ENCODE measurements at places on chromosomes 12 and 14. TPM values are rescaled to one million over a fixed set of nuclear protein-coding genes. Genes with fewer than 3 reads are reported as not detected.

DNA sequence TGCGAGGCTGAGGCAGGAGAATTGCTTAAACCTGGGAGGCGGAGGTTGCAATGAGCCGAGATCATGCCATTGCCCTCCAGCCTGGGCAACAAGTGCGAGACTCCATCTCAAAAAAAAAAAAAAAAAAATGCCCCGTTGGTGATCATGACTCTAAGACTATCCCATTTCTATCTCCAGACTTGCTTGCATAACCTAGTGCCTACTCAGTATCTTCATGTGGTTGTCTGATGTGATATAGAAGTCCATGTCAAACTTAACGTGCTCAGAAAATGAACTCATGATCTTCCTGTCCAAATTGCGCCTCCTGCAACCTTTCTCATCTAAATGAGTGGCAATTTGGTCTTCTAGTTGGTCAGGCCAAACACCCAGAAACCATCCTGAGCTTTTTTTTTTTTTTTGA is 4.7 kb upstream of the TSFM start:
- no peak for DNase-seq

- DNase-seq: no peak
Measured at GRCh38 chr12:20144341-20144740, 224.0 kb upstream of the PDE3A start.

GRCh38 chr14:36997843-36998242 is 174.6 kb downstream of the SLC25A21 start:
- no peak for DNase-seq

DNA sequence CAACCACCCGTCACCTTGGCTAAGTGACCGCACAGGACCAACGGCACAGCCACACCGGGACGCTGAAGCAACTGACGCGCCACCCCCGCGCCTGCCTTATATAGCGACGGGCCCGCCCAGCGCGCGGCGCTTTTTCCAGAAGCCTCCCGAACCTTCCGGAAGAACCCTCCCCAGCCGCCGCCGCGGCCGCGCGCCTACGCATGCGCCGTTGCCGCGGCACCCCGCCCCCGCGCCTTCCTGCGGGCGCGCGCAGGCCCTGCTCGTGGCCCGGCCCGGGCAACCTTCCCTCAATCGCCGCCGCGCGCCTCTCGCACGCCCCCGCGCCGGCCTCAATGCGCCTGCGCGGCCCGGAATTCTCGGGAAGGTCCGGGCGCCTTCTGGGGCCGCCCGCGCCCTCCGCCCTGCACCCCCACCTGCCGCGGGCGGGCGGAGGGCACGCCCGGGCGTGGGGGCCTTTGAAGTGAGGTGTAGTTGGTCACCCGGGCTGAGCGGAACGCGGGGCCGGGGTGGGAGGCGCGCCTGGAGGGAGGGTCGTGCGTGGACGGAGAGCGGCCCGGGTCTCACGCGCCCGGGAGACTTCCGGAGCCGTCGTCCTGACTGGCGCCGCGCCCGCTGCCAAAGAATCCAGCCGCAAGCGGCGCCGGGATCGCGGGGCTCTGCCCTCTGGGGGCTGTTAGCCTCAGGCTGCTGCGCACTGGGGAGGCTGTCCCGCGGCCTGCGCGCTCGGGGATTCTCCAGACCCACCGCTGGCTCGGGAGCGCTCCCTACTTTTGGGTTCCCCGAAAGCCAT is at the start of gene HSP90AA1:
Gene HSP90AA1 (minus strand): TSS at position 73 of the 790 bp plus-strand sequence. CDS start 666 bp downstream, outside the sequence.
- peak; percentile 99 for DNase-seq

GRCh38 chr12:7114851-7115250 is 5.8 kb upstream of the C1RL start:
- DNase-seq: no peak

DNA sequence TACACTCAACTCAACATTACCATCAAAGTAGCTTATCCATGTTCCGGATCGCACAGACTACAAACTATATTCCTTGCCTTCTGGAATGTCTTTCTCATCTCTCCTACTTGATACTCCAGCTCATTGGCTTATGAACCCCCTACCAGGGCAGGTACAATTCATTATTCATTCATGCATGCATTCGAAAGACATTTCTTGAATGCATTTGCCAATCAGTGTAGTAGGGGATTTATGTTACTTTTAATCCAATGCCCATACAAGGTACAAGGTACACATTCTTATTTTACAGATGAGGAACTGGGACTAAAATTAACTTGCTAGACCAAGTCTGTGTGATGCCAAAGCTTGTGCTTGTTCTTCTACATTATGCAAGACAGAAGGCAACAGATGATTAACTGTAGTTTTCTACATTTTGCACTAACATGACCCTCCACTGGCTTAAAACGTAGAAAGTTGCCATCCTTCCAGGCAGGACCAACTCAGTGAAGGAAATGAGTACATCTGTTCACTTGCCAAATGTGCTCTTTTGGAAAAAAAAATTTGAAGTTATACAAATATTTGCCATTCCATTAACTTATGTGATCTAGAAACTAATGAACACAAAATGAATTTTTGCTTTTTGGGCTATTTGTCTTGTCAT is 53.8 kb upstream of the KCNJ8 start:
- DNase-seq: no peak

- DNase-seq: no peak
Measured at GRCh38 chr12:65263777-65264176, 14.7 kb upstream of the MSRB3 start.

GRCh38 chr12:91256411-91256810 is 73.8 kb upstream of the DCN start:
- DNase-seq: no peak

DNA sequence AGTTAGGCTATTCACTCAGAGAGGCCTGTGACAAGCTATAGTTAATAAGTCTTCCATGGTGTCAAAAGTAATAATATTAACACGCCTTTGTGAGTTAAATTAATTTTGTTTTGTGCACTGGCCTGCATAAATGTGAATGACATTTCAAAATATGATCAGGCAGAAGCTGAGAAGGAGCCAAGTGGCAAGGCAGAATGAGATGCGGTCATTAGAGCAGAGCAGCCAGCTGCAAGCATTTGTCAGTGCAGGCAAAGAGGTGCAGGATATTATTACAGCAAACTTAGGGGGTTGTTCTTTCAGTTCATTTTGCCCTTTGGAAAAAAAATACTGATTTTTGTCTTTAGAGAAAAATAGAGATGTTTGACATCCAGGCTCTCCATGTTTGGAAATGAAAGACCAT is 364.5 kb downstream of the PAWR start:
- DNase-seq: no peak

GRCh38 chr12:124756166-124756565 is 107.5 kb downstream of the SCARB1 start:
- DNase-seq: no peak

GRCh38 chr12:9702255-9702654 is 30.6 kb downstream of the CLECL1 start:
- DNase-seq: no peak

DNA sequence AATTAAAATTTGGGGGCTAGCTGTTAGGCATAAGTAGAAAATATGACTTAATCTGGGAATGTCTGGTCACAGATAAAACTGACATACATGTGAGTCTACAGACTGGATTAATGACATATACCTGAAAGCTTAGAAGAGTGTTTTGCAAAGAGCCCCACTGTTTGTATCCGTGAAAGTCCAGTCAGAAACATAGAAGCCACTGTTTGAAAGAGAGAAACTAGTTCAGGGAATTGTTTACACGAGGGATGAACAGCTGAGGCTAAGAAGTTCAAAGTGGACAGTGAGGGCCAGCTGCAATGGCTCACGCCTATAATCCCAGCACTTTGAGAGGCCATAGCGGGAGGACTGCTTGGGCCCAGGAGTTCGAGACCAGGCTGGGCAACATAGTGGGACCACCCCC is 36.2 kb upstream of the SGPP1 start:
- no peak for DNase-seq

DNA sequence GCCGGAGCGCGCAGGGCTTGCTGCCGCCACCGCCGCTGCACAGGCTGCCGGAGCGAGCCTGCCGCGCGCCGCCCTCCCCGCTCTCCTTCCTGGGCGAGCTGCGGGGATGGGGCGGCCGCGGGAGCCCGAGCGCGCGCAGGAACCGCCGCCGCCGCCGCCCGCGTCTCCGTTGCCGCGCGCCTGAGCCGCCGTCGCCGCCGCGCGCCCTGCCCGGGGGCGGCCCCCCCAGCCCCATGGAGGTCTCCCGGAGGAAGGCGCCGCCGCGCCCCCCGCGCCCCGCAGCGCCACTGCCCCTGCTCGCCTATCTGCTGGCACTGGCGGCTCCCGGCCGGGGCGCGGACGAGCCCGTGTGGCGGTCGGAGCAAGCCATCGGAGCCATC is 352 bp downstream of the PLXNC1 start:
- peak; percentile 93 for DNase-seq

- DNase-seq: no peak
Measured at GRCh38 chr12:15230751-15231150, 9.5 kb upstream of the RERG start.

DNA sequence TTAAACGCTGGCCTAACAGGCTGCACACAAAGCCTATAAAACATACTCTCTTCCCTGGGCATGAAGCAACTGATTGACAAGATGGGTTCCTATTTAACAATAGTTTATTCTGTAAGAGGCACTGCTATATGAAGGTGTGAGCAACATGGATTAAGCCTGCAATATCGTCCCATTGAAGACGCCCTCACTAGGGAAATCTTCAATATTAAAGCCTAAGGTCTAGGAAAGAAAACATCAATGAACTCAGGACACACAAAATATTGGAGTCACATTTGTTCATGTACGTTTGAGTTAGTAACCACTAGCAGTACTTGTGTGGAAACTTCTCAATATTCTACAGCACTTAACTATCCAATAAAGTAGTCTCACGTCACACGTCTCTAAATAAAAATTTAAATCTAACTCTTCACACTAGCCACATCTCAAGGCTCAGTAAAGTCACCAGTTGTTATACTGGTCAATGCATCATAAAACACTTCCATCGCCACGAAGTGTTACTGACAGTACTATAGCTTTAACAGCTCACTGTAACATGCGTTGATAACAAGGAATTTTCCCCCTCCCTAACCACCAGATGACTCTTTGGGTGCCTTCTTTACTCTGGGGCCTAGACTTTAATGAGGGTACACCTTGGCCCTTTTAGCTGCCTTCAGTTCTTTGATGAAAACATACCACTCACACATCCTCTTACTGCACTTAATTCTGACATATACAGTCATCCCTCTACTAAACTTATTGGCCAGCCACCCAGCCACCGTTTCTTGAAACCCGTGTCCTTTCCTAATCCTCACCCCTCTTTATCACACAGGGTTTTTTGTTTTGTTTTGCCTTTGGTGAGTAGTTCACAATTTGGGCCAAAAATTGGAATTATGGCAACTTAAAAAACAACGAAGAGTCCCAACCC is 50.1 kb upstream of the OR5AU1 start:
- no peak for DNase-seq

DNA sequence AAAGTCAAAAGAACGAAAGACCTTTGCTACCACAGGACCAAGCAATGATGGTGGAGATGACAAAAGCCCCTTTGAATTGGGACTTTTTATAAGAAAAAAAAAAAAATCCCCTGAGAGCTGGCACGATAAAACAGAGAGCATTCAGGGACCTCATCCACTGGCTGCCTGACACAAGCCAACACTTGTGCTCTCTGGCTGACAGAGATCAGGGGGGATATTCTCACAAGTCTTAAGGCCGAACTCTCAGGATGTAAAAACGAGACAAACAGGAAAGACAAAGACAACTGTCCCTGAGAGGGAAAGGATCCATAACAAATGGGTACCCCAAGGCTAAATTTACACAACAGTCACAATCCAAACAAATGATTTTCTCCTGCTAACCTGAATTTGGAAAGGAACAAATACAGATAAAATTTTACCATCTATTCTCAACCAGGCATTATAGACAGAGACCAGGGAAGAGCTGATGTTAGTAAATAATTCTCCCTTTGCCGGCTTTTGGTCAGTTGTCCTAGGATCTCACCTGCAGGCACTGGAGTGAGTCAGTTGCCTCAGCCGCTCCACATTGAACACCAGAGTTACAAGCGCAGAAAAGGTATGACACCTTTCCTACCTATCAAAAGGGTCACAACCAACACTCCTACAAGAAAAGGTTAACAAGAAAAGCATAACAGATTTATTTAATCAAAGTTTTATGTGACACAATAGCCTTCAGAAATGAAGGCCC is 37.9 kb upstream of the GARIN6 start:
- DNase-seq: no peak

GRCh38 chr14:90419200-90419599 is 22.4 kb downstream of the CALM1 start:
- peak; percentile 94 for DNase-seq

- no peak for DNase-seq
Measured at GRCh38 chr12:236445-236844, 22.5 kb upstream of the SLC6A12 start.

- DNase-seq: no peak
Measured at GRCh38 chr14:36654794-36655381, 6.8 kb upstream of the PAX9 start.

- DNase-seq: no peak
Measured at GRCh38 chr12:101858361-101858760, 19.0 kb upstream of the DRAM1 start.

DNA sequence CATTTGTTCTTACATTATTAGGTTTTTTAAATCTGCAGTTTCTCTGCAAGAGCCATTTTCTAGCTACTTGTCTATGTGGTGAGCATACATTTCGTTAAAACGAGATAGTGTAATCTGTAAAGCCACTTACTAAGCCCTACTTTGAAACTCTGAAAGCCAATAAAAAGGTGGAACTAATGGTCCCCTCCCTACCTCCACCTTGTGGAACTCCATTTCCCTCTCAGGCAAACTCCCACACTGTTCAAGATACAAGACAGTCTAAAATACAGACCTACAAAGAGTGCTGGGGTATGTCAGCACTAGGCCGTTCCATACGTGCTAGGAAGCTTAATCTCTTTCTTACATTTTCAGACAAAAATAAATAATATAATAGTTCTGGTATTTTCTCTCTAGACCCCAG is 74.1 kb downstream of the DUSP6 start:
- DNase-seq: no peak

DNA sequence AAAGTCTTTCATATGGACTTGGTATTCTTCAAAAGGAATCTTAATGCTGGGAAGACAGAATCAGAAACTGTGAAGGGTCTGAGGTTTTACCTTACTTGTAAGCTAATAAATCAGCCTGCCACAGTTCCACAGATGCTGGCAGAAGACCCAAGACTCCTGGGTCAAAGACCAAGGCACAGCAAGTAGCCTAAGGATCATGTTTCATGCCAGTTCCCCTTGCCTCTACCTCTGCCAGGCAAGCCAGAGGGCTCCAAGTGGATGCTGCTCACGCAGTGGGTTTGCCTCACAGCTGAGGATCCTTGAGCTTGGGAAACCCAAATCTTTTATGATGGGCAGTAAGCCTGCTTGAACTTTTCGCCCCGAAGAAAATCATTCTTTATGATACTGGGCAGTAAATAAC is 15.2 kb upstream of the RXYLT1 start:
- DNase-seq: no peak

Gene ERBB3
- total RNA-seq: 1.1 TPM

Gene GALNT6
- 9.8 TPM for total RNA-seq

Gene GPRC5D
- total RNA-seq: not detected

Gene NPC2
- 266 TPM for total RNA-seq

Gene LUM
- 1,762 TPM for total RNA-seq

Gene AJUBA
- total RNA-seq: 74.9 TPM

Gene GPR137C
- 0.59 TPM for total RNA-seq

Gene KIAA0586
- total RNA-seq: 17.7 TPM

Gene KRT6C
- not detected for total RNA-seq

Gene TESPA1
- not detected for total RNA-seq

Gene CIROP
- not detected for total RNA-seq

Gene APOF
- not detected for total RNA-seq
